ENCODE measurements at places on chromosomes 7 and 10.

GRCh38 chr7:149196705-149197171, 1.4 kb downstream of the ZNF282 start:
- DNase-seq = no peak

GRCh38 chr10:14414901-14415300, 84.2 kb upstream of the FRMD4A start:
- DNase-seq = no peak

DNA sequence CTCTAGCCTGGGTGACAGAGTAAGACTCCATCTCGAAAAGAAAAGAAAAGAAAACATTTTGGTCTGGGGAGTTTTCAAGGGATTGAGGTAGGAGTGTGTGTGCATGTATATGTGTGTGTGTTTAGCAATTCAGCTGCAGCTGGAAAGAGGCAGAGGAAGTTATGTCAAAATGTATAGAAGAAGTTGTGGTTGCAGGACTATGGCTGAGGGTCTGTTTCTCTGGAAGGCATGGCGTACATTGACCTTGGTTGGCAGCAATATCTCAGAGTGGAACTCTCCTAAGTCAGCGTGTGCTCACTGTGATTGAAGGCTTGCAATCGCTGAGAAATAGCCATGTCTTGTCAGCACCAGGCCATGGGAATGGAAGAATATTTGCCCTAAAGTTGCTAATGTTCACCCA, 28.6 kb upstream of the RHBDD2 start:
- DNase-seq = no peak

GRCh38 chr10:104085801-104086400, at the start of gene COL17A1:
Gene COL17A1 (minus strand): TSS chr10:104085880. CDS start chr10:104080673, 5,207 bp downstream.
- DNase-seq = no peak

- DNase-seq = no peak
Observed at GRCh38 chr7:73435471-73436009, 2.0 kb downstream of the FZD9 start.

DNA sequence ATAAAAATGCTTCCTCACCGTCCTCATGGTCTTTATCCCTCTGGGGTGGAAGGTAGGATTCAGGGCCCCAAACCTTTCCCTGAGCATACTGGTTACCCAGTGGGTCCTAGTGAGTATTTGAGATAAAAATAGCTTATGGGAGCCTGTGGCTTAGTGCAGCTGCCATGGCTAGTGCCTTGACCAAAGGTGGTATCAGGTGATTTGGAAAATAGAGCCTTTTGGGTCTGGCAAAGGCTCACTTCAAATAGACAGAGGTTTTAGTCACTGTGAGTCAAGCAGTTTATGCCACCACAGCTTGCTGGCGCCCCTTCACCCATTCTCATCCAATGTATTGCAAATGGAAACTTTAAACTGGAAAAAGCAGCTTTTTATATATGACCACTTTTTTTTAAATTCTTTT, 30.4 kb downstream of the PLAU start:
- no peak for DNase-seq

DNA sequence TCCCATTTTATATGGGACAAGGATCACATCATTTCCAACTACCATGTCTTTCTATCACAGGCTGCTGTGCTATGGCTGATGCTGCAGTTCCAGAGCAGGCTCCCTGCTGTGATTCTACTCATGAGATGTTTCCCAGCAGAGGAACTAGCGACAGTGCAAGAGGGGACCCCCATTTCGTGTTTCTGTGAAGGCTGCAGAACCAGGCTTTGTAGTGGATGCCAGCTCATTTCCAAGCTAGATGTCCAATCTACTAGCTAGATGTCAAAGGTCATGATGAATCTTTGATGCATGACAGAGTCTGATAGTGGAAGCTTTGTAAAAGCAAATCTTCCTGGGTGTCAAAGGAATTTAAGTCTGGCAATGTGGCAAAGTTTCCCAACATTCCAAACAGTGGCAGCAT, 21.2 kb upstream of the MYO3A start:
- no peak for DNase-seq

DNA sequence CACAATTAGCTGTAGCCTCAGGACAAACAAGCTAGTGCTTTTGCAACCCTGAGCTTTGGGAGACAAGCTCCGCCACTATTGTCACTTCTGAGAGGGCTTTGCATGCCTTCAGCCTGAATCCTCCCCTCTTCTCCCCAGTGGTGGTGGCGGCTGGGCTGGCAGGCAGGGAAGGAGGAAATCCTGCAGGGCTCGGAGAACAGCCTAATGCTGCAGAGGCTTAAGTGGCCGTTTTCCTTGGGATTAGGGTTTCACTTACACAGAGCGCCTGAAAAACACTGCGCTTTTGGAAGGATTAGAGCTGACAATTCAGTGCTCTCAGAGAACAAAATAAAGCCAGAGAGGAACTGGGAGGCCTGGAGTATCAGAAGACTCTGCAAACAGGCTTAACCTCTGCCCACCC, 71.3 kb downstream of the PAX2 start:
- DNase-seq = no peak

- no peak for DNase-seq
Observed at GRCh38 chr10:569961-570627, 119.4 kb downstream of the DIP2C start.

DNA sequence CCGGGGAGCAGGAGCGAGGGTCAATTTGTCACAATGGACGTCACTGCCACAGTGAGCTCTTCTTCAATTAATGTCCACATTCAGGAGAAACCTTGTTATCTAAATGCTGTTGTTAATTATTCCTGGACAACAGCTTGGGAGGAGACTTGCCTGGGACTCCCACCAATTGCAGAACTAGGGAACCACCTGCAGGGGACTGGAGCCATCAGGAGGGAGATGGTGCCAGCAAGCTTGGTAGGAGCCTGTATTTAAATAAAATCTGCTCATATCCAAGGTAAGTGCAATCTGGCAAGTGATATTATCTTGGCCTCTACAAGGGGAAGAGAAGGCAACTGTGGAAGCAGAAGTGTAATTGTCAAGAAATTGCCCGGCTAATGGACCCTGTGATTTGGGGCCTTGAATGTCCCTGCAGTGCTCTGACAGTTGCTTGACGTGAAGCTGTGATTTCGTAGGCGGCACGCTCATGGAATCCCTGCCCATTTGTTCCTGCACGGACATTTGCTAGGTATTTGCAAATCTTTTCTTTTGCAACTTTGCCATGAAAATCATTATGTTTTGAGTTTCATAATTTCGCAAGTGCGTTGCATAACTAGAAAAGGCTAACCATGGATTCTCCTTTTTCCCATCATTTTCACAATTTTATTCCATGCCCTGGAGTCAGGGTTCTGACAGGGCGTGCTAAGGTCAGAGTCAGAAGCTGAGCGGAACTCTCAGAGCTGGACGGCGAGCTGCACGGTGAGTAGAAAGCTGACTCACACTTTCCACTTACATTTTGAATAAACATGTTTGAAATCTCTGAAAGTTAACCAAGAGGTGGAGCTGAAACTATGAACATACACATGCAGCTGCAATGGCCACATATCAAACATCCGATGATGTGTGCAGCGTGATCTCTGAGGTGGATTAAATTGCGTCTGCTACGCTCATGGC, 84.9 kb upstream of the TCERG1L start:
- no peak for DNase-seq

GRCh38 chr7:94997547-94997946, 90.2 kb downstream of the PPP1R9A start:
- no peak for DNase-seq

DNA sequence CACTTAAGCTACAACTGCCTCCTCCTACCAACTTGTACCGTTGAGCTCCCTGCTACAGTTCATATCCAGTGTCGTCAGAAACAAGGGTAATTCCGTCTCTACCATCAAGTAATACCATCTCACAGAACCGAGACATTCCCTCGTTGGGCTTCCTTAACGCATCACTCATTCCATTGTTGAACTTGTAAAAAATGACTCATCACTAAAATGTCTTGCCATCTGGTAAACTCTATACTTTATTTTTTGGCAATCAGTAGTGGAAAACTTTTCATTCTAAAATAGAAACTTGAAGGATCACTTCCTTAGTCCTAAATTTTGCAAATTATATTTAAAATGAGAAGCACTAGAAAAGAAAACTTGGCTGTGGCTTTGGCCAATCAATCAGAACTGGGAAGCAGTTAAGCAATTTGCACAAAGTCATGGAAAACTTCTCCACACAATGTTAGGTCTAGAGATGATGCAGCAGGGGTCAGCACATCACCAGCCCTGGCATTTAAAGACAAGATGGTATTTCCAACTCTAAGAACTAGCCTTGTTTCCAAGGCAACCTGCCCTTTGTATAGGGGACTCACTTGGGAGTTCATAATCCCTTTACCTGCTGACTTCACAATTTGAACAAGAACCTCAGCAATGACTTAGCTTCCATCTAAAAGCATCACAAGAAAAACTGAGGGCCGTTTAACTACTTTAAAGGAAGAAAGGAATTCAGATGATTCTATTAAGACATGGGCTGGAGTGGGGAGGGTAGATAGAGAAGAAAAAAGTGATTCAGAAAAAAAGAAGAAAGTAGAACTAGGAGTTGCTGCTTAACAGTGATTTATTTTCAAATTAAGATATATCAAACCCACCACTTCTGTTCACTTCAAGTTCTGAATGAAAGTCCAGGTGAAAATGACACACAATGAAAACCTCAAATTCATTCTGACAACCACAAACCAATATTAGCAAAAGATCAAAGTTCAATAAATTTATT, 288.1 kb downstream of the PARD3 start:
- no peak for DNase-seq

DNA sequence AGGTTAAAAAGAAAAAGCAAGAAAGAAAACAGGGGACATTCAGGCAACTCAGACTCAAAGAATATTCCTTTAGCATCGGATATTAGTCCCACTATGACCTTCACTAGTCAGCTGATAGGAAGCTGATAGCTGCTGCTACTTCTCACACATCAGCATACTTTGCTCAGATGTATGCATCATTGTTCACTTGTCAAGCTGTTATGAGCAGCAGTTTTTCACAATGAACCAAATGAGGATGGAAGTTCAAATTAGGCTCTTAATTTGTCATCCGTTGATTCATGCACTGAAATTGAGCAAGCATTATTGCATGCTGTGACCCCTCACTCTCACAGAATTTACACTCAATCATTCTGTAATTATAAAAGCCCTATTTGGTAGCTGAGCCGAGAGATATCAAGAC, 257.7 kb downstream of the SNX13 start:
- DNase-seq = no peak

- DNase-seq = no peak
Observed at GRCh38 chr10:89207801-89208551, 859 bp upstream of the CH25H start.
